ENCODE measurements at places on chromosomes 7 and 10.

DNA sequence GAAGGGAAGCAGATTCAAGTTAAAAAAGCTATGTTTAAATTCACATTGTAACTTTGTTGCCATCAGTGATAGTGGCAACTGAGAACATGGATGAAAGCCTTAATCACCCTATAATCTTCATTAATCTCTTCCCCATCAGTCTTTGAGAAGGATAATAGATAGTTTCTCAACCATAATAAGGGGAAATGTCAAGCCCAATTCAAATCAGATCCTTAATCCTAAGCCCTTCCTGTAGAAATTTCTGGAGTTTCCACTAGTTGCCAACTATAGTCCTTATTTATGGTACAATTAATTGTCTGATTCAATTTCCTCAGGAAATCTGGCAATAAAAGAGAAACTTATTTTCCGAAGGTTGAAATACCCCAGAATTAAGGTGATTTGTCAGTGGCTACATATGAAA lies 431.8 kb downstream of the ZWINT start:
- no peak for DNase-seq

GRCh38 chr7:107614425-107614824 lies 34.4 kb downstream of the BCAP29 start:
- DNase-seq: no peak

DNA sequence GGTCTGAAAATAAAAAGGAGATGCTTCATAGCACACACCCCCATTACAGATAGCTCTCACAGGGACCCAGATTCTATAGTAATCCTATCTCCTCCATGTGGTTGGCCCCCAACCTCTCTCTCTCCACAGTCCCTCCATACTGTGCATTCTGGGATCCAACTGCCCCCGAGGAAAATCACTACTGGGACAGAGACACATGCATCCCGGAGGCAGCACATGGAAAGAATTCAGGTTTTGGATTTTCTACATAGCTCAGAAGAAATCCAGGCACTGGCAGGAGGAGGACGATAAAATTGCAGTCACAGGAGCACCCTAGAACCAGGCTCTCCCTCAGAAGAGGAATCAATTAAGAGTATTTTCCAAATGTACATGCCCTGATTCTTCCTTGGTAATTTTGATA lies 239.5 kb downstream of the ELMO1 start:
- DNase-seq: no peak

DNA sequence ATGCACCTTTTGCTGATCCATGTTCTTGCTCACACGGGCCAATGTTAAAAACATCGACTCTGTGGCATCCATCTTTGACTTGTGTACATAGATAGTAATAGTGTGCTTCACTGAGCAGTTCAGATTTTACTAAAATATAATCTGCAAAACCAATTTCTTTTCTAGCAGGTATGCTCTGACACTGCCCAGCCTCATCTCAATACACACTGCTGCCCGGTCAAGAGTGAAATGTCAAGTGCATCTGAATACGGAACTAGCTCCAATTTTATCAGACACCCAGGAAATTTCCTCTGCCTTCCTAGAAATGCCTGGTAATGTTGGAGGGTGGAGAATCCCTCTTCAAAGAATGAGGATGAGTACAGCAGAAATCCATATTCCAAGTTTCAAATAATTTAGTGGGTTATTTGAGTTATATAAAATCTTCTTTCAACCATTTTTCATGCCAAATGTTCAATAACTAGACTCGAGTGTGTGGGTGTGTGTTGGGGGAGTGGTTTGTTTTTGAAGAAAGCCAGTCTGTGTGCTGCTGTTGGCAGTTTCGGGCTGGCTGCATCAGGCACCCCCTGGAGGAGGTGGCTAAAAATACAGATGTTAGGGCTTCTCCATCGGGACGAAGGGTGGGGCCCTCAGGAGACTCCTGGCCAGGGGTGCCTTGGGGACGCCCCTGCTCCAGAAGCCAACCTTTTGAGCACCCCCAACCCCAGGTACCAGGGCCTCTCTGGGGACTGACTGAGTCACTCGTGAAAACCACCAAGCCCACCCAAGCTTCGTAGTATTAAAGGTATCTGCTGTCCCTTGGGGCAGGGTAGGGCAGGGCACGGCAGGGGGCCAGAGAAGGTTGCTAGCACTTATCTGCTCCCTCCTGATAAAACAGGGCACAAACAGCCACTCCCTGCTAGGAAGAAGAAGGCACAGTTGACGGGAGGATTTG lies 15.4 kb downstream of the CTBP2 start:
- peak; percentile 67 for DNase-seq

DNA sequence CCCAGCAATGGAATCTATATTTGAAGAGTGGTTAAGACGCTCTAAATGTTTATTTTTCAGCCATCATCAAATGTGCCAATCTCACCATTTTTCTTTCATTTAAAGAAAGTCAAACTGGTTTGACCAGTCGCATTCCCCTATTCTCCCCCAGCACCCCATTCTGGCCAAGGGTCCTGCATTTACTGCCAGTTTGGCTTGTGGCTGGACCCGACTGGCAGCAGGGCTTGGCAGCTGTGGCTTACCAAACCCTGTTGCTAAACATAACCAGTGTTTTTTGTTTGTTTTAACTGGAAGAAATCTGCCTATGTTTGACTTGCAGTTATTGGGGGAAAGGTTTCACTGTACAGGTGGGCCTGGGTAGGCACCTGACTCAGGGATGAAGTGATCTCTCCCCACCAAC lies 116.3 kb downstream of the CYP26A1 start:
- no peak for DNase-seq

- no peak for DNase-seq
Measured at GRCh38 chr10:1061930-1062774, 6.0 kb downstream of the WDR37 start.

DNA sequence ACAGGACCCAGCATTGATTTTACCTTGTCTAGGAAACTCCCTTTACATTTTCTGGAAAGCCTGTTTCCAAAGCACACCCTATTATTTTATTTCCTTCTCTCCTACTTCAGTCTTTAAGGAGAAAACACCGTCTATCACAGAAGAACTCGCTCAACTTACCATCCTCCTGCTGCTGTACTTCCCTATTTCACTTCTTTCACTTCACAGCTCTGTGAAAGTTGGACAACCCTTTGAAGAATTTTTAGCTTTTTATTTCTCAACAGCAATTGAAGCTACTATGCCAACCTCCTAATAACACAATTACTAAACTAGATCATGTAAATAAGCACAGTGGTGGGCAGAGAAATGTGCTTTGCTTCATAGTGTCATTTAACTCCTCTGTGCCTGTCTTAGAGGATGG lies 166.5 kb downstream of the TFEC start:
- peak; percentile 9 for DNase-seq

DNA sequence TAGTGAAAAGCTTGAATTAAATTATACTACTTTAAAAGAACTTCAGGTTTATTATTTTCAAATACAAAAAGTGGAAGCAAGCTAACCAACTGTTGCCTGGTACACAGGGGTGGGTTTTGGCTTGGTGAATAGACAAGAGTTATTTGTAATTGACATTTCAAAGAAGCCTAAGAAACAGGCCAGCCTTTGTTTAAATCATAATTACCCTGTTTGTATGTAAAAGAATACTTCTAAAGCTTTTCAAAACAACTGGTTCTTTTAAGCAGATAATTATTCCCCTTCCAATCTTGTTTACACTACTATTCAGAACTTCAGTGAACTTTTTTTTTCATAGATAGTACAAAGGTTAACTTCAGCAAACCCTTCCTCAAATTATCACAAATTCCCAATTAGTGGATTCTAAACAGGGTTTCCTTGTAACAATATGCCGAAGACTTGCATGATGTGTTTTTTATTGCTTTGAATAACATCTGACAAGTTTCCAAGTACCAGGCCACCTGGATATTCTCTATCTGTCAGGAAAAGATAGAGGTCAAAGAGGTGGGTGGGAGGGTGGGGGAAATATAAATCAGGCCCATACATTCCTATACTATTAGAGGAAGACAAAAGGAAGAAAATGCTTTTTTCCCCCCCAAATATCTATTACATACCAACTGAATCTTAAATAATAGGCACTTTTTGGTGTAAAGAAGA lies 20.4 kb downstream of the SSMEM1 start:
- no peak for DNase-seq

DNA sequence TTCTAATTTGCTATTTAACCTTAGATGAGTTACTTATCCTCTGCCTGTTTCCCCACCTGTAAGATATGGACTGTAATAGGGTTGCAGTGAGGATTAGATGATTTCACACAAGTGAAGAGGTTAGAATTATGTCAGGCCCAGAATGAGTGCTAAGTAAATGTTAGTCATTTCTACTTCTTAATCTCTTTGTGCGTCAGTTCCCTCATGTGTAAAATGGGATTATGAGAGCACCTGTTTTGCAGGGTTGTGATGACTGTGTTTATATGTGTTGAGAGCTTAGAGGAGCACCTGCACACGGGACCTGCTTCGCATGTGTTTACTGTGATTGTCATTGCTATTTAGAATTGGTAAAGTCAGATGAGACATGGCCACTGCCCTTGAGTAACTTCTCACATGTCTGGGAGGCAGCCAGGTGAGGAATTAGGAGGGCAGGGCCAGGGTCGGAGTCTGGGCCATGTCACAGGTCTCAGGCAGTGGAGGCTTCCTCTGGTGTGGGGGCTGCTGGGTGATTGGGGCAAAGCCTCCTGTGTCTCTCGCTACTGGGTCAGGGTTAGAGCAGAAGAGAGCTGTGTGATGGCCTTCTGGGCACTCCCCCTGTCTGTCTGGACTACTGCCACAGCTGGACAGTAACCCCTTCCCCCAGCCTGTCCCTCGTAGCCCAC lies 106.7 kb downstream of the WDFY4 start:
- DNase-seq: no peak

- DNase-seq: no peak
Measured at GRCh38 chr10:87952612-87953011, 89.2 kb downstream of the PTEN start.

DNA sequence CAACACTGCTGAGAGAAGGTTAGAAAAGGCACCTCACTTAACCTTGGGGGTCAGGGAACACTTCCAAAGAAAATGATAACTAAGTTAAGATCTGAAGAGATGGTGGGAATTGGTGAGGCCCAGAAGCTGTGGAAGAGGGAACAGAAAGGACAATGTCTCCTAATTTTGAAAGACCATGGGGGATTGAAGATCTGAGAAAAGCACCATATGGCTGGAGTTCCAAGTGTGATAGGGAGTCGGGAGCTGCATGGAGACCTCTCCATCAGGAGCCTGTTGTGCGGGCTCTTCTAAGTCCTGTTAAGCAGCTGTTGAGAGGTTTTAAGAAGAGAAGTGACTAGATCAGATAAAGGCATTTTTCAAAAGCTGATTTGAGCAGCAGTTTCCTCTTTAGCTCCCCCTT lies 254.3 kb downstream of the CDK14 start:
- no peak for DNase-seq

DNA sequence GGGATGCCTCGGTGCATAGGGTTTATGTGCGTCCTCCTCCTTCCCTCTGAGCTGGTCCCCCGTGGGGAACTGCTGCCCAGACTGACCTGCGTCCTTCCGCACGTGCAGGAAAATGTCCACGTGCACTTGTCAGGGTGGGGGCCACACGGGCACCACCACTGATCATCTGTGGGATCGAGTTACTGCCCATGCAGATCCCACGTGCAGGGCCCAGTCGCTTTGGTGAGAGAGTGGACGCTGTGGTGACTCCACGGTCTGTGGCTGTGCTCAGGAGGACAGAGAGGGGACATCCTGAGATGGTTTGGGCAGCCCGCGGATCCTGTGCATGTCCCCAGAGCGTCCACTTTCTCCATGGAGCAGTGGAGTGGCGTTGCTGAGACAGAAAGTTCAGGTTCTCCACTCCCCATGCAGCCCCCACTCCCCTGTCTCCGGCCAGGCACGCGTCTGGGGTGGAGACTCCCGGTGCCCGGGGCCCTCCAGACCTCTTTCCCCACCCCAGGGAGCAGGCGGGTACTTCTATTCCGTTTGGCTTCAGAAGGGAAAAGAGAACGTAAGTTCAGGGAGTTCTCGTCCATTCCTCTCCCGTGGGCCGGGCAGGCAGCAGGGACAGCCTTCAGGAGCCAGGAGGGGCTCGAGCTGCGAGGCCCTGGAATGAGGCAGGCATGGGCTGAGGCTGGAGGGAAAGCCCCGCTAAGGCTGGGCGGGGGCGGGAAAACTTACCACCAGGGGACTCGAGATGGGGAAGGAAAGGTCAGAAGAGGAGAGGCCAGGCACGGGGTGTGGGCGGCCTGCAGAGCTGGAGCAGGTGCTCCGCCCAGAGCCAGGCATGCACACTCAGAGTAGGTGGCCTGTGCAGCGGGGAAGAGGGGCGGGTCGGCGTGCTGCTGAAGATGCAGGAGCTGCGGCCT lies 59.9 kb downstream of the EGFR start:
- DNase-seq: no peak

- peak; percentile 84 for DNase-seq
Measured at GRCh38 chr10:19826712-19827111, 10.5 kb downstream of the PLXDC2 start.

All from inflammatory macrophage treated with lipopolysaccharide for 1 hour (primary cell).